ENCODE measurements at places on chromosomes 12 and 14. TPM values are rescaled to one million over a fixed set of nuclear protein-coding genes. Genes with fewer than 3 reads are reported as not detected.

DNA sequence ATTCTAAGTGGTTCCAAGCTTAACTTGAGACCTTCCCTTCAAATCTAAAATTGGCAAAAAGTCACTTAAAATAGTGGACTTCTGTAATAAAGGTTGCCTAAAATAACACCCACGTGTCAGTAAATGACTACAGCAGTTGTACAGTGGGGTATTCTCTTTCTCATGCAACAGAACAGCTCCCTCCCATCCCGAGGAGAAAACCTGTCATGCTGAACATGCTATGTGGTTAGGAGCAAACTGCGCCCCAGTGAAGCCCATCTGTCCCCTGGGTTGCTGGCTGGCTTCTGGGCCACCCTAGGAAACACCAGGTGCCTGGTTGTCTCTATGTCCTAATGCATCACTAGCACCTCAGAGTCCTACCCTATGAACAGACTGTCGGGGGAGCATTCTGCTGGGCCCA, 2.7 kb downstream of the BTBD6 start:
- DNase-seq = no peak

DNA sequence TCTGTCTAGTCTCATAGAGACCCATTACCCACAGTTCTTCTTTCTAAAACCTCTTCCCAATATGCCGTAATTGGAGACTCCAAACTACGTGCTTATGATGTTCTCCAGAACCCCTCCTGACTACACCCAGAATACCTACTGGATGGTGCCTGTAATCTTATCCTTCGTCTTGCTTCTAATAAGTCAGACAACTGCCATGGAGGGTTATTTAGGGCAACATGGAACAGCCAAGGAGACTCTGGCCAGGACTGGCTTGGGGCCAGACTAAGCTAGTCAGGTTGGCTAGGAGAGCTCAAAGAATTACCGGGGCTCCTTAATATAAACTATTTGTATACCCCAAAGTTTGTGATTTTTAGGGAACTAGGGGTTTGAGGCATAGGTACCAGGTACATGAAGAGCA, 6.8 kb downstream of the PFKM start:
- no peak for DNase-seq

DNA sequence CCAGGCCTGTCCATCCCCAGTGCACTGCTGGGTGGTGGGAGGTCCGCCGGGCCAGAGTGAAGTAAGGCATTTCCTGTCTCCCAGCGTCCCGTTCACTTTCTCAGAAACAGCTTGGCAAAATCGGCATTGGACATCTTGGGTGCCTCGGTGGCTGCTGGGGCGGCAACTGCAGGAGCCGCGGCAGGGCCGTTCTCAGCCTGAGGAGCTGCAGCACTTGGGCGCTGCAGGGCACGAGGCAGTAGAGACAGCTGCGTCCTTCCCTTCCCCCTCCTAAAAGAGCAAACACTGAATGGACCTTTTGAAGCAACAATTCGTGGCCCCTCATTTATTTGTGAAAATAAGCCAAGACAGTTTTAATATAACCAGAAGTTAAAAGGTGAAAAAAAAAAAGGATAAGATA, 8.3 kb downstream of the FICD start:
- DNase-seq = no peak

GRCh38 chr12:131114271-131114670, 160.6 kb downstream of the ADGRD1 start:
- DNase-seq = no peak

DNA sequence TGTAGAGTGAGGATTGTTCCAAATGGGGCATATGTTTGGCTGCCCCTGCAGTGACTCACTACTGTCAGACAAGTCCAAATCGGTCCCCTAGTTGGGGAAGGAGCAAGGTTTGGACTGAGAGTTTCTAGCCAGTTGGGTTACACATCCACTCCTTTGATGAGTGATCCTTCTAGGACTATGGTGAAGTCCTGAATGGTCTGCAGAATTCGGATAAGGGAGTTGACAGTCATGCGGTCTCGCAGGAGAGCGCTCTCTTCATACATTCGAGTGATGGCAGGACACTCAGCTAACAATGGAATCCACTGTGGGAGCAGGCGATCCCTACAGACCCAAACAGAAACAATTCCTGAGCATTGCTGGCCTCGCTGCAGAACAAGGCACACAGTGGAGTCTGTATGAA, 61.5 kb upstream of the SINHCAF start:
- no peak for DNase-seq

GRCh38 chr12:7864601-7865150, 8.0 kb downstream of the SLC2A14 start:
- no peak for DNase-seq

DNA sequence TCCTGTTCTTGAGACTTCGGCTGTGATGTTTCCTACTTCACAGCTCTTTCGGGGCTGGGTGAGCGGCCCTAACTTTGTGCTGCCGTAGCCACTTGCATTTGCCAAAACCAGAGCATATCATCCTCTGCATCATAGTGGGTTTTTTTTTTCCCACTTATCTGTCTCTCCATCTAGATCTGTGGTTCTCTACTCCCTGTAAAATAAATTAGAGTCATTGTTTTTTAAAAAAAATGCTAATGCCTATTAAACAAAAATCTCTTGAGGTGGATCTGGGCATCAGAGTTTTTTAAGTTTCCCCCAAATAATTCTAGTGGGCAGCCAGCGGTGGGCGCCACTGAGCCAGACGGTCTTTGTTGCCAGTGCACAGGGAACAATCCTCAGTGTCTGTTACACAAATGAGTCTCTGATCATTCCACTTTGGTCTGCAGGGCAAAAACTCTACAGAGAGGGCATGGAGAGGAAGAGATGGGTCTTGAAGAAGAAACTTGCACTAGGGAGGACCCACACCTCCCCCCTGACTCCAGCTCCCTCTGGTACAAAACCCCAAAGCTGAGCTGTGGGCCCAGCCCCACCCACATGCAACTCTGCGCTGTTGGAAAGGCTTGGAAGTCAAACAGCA, 62.4 kb upstream of the BCL2L14 start:
- peak; percentile 26 for DNase-seq

GRCh38 chr14:34987180-34987579, 4.4 kb downstream of the SRP54 start:
- DNase-seq = no peak

DNA sequence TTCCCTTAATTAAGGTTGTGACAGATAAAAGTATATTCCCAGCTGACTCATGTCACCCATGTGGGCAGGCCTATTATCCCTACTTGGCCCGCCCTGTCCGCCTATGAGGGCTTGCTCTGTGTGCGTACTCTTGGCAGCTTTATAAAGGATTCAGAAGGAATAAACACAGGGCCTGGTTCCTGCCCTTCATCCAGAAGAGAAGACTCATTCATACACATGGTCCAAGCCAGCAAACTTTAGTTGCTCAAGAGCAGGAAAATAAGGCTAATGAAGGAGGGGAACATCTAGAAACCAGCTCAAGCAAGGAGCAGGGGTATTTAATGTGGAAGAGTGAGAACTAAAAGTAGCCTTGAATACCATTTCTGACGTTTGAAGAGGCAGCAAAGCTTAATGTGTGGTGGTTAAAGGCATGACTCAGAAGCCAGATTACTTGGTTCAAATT, 141.9 kb downstream of the CRADD start:
- DNase-seq = no peak

DNA sequence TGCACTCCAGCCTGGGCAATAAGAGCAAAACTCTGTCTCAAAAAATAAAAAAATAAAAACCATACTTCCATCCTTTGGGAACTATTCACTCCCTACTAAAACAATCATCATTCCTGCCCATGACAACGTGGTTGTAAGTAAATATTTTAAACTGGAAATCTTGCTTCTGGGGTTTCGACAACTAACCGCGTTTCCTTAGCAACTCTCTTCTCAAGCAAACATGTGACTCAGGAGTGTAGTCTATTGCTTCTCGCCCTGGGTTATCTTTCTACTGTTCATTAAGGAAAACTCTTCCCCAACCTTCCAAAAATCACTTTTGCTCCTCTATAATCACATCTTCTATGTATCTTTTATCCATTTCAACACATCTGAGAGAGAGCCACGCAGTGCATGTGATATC, 21.8 kb downstream of the APPL2 start:
- no peak for DNase-seq

DNA sequence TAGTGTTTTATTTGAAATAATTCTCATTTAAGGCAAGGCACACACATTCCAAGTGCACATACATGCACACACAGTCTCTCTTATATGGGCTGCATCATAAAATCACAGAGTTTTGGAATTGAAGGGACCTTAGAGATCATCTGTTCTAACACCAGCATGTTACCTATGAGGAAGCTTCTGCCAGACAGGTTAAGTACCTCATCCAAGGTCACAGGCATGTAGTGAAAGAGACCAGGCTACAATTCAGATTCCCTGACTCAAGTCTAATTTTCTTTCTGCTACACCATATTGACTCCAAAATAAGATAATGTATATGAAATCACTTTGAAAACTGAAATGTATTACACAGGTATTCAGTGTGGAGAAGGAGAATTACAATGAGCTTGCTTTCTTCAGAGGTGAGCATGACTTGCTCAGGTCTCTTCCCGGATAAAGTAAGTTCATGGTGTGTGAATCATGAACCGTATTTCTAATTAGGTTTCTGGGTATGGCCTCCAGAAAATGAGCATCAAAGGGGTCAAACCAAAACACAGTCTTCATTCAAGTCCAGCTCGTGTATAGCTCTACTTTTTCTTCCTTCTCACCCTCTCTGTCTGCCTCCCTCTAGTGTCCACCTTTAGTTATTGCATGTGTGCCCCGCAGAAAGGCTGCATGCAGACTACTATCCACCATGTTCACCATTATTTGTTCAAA, 411.9 kb downstream of the FUT8 start:
- peak; percentile 31 for DNase-seq

The OVCH1 gene
- not detected for total RNA-seq

The IAPP gene
- total RNA-seq = not detected

The MCRS1 gene
- 79.2 TPM for total RNA-seq
